ENCODE measurements at places on chromosomes 7 and 10.

DNA sequence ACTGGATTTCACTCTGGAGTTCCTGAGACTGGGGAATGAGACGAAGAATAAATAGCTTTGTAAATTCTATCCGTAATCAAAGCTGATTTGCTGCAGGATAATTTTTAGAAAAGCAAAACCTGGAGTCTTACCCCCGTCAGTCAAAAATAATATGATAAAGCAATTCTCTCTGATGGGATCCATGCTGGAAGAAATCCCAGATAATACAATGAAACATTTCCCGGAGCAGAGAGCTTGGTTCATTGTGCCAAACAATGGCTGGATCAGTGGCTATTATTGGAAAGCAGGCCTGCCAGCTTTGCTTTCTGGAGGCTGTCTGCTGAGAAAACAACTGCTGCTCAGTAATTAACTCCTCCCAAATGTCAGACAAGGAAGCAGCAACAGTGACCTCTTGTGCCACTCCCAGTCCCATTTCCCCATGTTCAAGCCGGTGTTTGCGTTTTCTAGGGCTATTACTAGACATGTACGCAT lies 609.4 kb upstream of the PCDH15 start:
- DNase-seq: peak; percentile 92

GRCh38 chr7:90886416-90886815 lies 290.3 kb downstream of the CDK14 start:
- no peak for DNase-seq

DNA sequence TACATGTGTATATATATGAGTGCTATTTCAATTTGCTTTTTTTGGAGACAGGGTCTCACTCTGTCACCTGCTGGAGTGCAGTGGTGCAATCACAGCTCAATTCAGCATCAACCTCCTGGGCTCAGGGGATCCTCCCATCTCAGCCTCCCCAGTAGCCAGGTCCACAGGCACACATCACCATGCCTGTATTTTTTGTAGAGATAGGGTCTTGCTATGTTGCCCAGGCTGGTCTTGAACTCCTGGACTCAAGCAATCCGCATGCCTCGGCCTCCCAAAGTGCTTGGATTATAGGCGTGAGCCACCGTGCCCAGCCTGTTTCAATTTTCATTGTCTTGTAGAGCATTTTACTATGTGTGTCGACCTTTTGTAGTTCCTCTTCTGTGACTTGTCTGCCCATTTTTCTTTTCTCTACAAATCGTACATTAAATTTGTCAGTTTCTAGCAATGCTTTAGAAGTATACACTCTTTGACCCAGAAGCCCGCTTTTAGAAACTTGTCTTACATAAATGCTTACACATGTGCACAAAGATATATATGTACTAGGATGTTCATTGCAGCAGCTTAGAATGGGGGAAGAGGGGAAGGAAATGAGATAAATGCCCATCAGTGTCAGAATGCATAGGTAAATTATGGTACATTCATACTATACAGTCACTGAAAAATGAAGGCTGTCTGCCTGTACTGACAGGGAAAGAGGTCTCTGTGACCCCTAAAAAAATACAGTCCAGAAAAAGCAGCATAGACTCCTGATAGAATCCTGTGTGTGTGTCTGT lies 12.2 kb upstream of the RFC2 start:
- DNase-seq: no peak

- DNase-seq: peak; percentile 70
Observed at GRCh38 chr10:17910125-17910789, 41.5 kb upstream of the SLC39A12 start.
